ENCODE measurements at places on chromosomes 1 and 21. TPM values are rescaled to one million over a fixed set of nuclear protein-coding genes. Genes with fewer than 3 reads are reported as not detected.

- H3K36me3 ChIP-seq, result no peaks in the 10 kb centered on the region
- DNase-seq, result no peak
- H3K4me1 ChIP-seq, result peaks cover 6% of the 10 kb centered on the region
Measured at GRCh38 chr21:14056771-14057191, 154.0 kb downstream of the LIPI start.

- H3K4me3 ChIP-seq, result no peak overlapping the region
- H3K36me3 ChIP-seq, result no peaks in the 10 kb centered on the region
- no peak for DNase-seq
- H3K4me1 ChIP-seq, result peaks cover 15% of the 10 kb centered on the region
Measured at GRCh38 chr21:45388011-45388521, 16.9 kb upstream of the COL18A1 start.

GRCh38 chr1:26771643-26772321 is 16.0 kb upstream of the PIGV start:
- no peak overlapping the region for H3K4me3 ChIP-seq
- DNase-seq, result no peak
- peak overlapping the region; percentile 79 for H3K27ac ChIP-seq
- peaks cover 91% of the 10 kb centered on the region for H3K36me3 ChIP-seq

GRCh38 chr1:82621076-82621475 is 820.3 kb downstream of the ADGRL2 start:
- DNase-seq, result no peak
- no peak overlapping the region for H3K27ac ChIP-seq
- no peak overlapping the region for H3K4me3 ChIP-seq
- no peaks in the 10 kb centered on the region for H3K4me1 ChIP-seq

DNA sequence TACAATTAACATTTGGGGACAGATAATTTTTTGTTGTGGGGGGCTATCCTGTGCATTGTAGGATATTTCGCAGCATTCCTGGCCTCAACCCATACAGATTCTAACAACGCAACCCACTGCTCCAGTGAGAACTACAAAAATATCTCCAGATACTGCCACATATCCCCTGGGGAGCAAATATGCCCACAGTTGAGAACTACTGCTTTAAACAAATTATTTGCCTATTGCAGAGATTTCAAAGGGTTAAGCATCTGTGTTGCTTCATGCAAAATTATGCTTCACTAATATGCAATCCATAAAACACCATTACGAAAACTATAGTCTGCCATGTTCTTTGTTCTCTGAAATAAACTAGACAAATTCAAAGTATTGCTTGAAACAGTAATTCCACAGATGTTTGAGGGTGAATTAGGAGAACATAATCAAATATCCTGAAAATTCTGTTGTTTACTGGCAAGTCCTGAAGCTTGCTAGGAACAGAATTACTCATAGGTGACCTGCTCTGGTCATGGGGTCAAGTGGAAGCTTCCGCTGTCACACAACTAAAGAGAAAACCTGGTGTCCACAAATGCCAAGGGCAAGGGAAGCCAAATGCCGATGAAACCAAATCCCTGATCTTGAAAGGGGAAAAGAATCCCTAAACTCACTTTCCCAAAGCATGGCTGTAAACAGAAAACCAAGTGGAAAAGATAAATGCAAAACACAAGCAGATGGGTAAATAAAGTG is 149.4 kb downstream of the RERE start:
- H3K36me3 ChIP-seq, result no peaks in the 10 kb centered on the region
- H3K27me3 ChIP-seq, result no peaks in the 10 kb centered on the region
- no peak overlapping the region for H3K4me3 ChIP-seq
- no peak for DNase-seq
- peaks cover 86% of the 10 kb centered on the region for H3K4me1 ChIP-seq

DNA sequence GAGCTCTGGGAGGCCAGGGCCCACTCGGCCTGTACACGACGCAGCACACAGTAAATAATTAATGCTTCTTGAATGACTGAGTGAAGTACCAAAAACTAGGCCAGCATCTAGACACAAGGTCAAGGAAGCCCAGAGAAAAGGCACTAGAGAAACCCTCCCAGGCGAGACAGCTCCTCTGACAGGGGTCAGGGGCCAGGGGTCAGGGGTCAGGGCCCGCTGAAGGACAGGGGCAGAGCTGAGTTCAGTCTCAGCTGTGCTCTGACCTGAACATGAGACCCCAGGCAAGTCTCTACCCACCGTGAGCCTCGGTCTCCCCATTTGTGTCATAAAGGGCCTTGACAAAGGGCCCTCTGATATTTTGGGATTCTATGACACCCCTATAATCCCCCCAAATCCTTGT is 56.4 kb downstream of the LDLRAD2 start:
- peaks cover 100% of the 10 kb centered on the region for H3K36me3 ChIP-seq
- peak overlapping the region; percentile 80 for H3K27ac ChIP-seq
- no peak overlapping the region for H3K4me3 ChIP-seq
- no peaks in the 10 kb centered on the region for H3K27me3 ChIP-seq
- no peak for DNase-seq

DNA sequence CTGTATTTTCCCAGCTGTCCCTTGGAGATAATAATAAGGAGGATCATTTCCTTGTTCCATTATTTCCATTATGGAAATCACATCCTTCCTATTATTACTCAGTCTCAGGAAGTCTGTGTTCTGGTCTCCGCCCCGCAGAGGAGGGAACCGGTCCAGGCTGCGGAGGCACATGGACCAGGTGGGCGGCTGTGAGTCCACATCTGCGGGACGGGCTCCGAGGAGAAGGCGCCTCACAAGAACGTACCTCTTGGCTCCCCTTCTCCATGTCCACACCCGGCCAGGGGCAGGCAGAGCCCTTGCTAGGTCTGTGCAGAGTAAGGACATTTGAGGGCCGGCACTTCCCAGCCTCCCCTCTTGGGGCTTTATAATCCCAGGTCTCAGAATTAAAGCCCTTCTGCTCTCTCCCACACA is 14.6 kb downstream of the RAB7B start:
- peaks cover 20% of the 10 kb centered on the region for H3K4me1 ChIP-seq
- H3K36me3 ChIP-seq, result peaks cover 6% of the 10 kb centered on the region
- no peak overlapping the region for H3K4me3 ChIP-seq
- no peak for DNase-seq
- H3K27me3 ChIP-seq, result no peaks in the 10 kb centered on the region

DNA sequence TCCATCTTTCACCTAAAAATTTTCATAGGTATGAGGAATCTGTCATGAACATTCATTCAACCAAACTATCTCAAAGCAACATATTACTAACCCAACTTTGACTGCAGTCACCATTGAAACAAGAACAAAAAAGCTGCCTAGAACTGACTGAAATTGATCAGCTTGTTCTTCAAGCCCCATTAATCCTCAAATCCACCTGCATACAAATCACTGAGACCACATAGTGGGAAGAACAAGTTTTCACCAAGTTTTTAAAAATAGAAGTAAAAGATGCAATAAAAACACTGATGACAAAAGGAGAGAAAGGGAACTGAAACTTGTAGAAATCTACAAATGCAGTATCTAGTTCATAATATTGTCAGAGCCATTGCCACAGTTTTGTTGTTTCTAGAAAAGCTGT is 6.1 kb downstream of the SORT1 start:
- H3K36me3 ChIP-seq, result no peaks in the 10 kb centered on the region
- peaks cover 99% of the 10 kb centered on the region for H3K4me1 ChIP-seq
- H3K27ac ChIP-seq, result peak overlapping the region; percentile 89

- peaks cover 68% of the 10 kb centered on the region for H3K4me1 ChIP-seq
- DNase-seq, result no peak
- H3K27me3 ChIP-seq, result no peaks in the 10 kb centered on the region
- H3K4me3 ChIP-seq, result peak overlapping the region; percentile 52
Measured at GRCh38 chr1:39205781-39206464, 1.4 kb downstream of the MACF1 start.

- DNase-seq, result no peak
- H3K36me3 ChIP-seq, result no peaks in the 10 kb centered on the region
- H3K4me1 ChIP-seq, result peaks cover 8% of the 10 kb centered on the region
- H3K4me3 ChIP-seq, result no peak overlapping the region
- no peaks in the 10 kb centered on the region for H3K27me3 ChIP-seq
Measured at GRCh38 chr1:220970311-220970710, 91.1 kb downstream of the HLX start.

The TRNP1 gene
- 33.6 TPM for total RNA-seq

The GJC2 gene
- 7.1 TPM for total RNA-seq

The ADAMTS5 gene
- total RNA-seq, result 14.5 TPM

The UQCRHL gene
- total RNA-seq, result 0.52 TPM

The LRRIQ3 gene
- 0.17 TPM for total RNA-seq
